ENCODE measurements at places on chromosomes 12 and 14.
A peak's percentile ranks its signal among the peaks of the same experiment; 100 is the strongest.

DNA sequence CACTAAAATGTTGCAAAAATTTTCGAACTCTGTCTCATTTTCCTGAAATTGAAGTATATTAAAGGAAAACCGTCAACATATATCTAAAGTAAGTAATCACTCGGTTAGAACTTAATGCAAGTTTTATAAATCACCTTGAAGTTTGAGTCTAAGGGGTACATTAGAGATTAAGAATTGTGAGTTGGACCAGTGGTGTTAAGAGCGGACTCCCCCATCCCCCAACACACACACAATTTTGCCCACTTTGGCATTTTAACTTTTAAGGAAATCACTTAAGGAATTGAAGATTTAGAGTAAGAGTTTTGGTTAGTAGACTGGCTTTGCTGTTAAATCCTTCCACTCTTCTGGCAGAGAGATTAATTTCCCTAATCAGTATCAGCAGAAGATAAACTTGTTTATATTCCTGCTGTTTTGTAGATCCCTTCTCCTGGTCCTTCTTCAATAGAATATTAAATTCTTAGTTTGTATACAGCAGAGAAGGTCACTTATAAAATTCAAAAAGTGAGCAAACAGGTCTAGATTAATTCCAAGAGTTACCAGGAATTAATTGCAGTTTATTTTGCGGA is 1.5 kb downstream of the HIF1A start:
- DNase-seq: no peak

DNA sequence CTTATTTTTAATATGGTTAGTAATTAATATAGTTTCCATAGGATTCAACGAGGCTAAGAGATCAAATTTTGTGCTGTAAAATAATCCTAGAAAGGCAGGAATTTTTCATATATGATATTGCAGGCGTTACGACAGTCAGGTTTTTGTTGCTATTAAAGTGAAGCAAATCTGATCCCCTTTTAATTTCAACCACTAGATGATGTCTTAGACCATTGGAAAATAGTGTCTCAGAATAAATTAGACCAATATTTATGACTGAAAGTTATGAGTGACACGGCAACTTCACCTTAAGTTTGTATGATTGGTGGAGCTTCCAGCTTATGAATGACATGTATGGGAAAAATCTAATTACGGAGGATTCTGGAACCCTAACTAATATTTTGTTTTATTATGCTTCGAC is 2.5 kb downstream of the TPH2 start:
- DNase-seq: no peak

GRCh38 chr12:96220902-96221301 is 26.7 kb downstream of the ELK3 start:
- no peak for DNase-seq

GRCh38 chr14:104080376-104081260 is 4.9 kb upstream of the ASPG start:
- no peak for DNase-seq

DNA sequence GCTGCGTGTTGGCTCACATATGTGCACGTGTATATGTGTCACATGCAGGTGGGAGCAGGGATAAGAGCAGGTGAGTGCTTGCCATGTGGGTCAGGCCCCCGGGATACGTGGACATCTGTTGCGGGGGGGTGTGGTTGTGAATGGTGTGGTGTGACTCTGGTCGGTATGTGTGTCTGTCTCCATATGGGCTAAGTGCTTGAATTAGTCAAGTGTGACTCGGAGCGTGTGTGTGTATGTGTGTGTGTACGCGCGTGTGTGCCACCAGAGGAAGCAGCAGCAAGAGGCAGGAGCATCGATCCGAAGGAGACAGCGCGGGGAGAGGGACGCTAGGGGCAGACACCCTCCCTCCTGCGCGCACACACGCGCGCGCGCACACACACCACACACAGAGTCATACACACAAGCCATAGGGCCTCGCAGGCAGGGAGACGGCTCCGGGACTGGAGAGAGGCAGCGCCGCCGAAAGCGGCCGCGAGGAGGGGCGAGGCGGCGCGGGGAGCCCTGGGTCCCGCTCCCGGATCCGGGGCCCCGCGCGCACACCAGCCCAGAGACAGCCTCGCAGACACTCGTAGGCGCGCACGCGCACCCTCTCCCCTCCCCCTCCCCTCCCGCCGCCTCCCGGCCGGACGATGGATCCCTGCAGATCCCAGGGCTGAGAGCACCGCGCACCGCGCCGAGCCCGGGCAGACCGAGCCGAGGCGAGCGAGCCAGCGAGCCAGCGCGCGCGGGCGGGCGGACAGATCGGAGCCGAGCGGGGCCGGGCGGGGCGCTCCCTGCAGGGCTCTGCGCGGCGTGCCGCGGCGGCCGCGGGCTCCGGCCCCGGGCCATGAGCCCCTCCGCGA is at the start of gene ASIC1:
Gene ASIC1 (plus strand): TSS at position 597 of the 842 bp plus-strand sequence. CDS start 1,171 bp downstream, outside the sequence.
- DNase-seq: peak; percentile 34

- DNase-seq: no peak
Observed at GRCh38 chr14:88342980-88343379, 19.9 kb upstream of the KCNK10 start.

DNA sequence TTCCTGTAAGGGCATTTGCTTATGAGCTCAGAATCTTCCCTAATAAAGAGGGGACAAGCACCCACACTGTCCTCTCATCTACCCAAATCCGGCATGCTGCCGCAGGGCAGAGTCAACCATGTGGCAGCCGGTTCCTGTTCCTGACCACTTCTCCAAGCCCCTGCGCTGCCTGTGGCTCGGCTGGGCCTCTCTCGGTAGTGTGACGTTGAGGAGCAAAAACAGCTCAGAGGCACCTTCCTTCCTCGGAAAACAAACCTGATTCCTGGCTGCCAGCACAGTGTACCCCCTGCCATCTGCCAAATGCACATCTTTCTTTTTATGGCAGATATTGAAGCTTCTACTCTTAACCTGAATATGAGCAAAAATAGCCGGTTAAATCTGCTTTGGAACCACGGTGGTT is 50.5 kb downstream of the CFAP251 start:
- no peak for DNase-seq

GRCh38 chr12:131264635-131265034 is 310.9 kb downstream of the ADGRD1 start:
- no peak for DNase-seq

DNA sequence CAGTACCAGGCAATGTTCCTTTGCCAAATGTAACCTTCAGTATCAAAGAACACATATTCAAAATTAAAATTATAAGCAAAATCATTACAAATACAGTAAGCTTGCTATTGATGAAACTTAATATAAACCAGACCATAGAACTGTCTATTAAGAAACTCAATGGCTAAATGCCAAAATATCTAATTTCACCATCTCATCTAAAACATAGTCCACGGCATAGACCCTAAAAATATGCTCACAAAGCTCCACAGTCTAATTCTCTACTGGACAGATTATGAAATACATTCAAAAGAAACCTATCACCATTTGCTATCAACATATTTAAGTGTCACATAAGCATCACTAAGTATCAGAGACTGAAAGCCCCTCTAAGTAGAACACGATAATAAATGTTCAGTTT is 25.2 kb downstream of the DUSP16 start:
- DNase-seq: no peak

- no peak for DNase-seq
Observed at GRCh38 chr14:80146941-80147340, 64.4 kb downstream of the DIO2 start.

DNA sequence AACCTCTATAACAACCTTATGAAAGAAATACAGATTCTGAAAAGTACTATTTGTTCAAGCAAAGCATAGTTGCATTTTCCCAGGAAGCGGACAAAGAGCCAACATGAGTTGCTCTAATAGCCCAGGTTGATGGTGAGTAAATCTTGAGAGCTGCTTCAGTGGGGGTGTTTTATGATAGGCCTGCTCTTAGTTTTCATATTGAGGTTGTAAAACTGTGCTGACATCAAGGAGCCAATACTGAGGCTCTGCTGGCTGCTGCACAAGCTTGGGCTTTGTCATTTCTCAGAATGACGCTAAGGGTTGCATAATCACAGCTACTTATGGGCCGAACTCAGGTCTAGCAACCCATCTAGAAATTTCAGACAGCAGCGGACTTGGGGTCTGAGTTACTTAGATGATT is 11.5 kb downstream of the TBC1D30 start:
- no peak for DNase-seq

Measured in stimulated activated CD4-positive, alpha-beta T cell treated with anti-CD3 and anti-CD28 coated beads, TNF-alpha, amount 100 ng/mL, for 4 hours (primary cell).